ENCODE measurements at places on chromosomes 7 and 10.

- DNase-seq: no peak
Measured at GRCh38 chr10:74415146-74415839, 264.3 kb downstream of the ADK start.

DNA sequence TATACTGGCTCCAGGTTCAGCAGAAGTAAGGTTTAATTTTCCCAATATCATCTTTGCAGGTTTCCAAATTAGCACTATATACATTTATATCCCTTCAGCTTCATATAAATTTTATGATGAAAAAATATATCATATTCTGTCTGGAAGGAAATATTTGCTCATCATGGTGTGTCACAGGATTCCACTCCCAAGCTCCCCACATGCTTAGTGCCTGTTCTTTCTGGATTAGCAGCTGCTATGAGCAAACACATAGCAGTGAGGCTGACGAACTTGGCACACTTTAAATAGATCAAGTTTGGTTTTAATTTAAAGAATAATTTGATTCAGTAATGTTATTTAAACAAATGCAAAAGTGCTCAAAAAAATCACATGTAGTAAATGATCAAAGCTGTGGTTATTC is 251.9 kb downstream of the AGMO start:
- DNase-seq: no peak

DNA sequence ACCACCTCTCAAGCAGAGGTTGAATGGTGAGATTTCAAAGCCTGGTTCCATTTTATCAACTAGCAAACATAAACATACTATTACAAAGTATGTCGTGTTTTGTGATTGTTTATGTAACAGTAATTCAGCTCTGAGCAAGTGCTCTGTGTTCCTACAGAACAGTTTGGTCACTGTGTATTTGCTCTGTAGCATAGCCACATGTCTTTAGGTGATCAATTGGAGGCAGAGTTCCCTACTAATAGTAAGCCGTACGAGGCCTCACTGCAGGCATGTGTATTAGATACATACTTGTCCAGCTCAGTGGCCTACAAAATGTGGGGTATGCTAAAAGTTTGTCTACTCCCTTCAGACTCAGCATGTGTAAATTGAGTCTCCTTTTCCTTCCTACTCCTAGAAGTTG is 53.0 kb downstream of the C1GALT1 start:
- no peak for DNase-seq

GRCh38 chr10:87864496-87865059 is 1.2 kb downstream of the PTEN start:
- no peak for DNase-seq

- DNase-seq: no peak
Measured at GRCh38 chr7:28579571-28579970, 167.3 kb downstream of the CREB5 start.

DNA sequence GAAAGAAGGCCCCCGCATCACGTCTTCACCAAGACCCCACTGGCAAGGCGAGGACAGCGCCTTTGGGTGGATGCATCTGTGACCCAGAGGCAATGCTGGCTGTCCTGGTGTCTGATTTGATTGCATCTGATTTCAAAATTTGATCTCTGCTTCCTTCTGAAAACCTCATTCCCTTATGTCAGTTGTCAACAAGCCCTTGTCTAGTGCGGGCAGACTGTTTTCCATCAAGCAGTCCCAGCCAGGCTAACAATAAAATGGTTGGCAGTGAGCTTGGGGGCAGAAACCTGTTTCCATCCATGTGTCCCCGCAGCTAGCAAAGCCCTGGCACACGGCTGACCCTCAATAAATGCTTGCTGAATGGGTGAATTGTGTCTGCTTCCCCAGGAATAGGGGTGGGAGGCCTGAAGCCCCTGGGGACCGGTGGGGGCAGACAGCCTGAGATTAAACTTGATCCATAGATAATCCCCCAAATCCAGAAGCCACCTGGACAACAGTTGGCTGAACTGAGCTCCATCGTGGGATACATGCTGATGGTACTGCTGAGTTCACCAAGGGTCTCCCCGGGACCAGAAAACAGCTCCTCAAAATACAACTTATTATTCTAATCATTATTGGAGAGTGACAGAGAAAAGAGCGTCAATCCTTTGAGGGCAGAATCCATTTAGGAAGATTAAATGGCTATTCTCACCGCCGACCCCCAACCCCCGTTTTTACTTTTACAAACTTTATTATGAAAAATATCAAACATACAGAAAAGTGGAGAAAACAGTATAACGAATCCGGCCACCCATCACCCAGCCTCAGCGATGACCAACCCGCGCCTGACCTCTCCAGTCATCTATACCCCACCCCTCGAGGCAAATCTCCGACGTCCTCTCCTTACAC is 912 bp upstream of the DUSP5 start:
- no peak for DNase-seq

DNA sequence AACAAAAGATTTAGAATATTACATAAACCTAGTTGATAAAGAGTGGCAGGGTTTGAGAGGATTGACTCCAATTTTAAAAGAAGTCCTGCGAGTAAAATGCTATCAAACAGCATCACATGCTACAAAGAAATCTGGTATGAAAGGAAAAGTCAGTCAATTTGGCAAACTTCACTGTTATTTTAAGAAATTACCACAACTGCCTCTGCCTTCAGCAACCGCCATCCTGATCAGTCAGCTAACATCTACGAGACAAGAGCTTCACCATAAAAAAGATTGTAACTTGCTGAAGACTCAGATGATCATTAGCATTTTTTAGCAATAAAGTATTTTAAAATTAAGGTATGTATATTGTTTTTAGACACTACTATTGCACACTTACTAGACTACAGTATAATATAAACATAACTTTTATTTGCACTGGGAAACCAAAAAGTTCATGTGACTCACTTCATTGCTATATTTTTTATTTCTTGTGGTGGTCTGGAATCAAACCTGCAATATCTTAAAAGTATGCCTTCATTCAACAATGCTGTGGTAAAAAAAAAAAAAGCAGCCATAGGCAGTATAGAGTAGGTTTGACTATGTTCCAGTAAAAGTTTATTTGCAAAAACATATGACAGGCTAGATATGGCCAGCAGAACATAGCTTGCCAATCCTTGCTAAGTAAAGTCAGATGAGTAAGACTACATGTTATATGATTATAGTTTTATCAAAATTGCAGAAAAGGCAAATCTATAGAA is 74.4 kb downstream of the GLCCI1 start:
- DNase-seq: no peak

- DNase-seq: no peak
Measured at GRCh38 chr10:31612082-31612481, 293.1 kb downstream of the ZEB1 start.

DNA sequence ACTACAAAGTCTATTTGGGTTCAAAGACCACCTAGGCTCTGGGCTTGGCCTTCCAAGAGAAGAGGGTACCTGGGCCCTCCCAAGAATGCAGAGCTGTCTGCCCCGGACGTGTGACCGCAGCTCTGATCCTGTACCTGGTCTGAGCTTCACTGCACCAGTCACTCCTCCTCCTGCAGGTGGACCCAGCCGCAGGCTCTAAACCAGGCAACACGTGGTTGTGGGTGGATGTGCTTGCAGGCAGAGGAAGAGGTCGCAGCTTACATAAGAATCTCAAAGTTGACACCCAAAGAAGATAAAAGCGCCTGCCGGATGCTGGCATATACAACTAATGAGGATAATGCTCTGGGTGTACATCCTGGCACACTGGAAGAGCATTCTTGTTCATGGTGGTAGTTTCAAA is 9.4 kb upstream of the PFKP start:
- no peak for DNase-seq

DNA sequence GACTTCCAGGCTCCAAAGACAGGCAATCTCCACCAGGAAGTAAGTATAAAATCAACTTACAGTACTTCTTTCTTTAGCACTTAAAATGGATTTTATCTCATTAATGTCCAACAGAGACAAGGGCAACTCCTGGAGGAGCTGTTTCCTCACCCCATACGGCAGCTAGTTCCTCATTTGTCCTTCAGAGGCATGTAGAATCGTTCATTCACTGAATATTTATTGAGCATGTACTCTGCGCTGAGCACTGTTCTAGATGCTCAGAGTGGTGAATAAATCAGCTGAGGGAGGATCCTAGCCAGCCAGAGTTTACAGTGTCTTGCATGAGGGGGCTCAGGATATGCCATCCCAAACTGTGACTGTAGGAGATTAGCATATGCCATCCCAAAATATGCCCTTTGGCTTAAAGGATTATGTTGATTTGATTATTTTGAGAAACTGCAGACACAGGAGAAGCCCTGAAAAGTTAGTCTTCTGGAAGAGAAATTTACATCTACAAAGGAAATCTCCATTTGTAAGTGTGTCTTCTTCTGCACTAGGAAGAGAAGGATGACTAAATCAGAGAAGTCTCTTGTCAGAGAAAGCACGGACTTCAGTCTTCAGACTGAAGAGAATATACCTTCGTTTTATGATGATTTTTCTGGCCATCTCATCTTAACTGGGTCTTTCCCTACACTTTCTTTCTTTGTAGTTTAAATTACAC is 66.9 kb downstream of the BAMBI start:
- no peak for DNase-seq

- no peak for DNase-seq
Measured at GRCh38 chr10:99339077-99339476, 9.9 kb downstream of the CNNM1 start.

- DNase-seq: no peak
Measured at GRCh38 chr7:75537731-75538130, 45.6 kb downstream of the SPDYE5 start.
